ENCODE measurements at places on chromosomes 6 and 20.

- no peaks in the 10 kb centered on the region for H3K27me3 ChIP-seq
- no peak overlapping the region for H3K27ac ChIP-seq
- no peaks in the 10 kb centered on the region for H3K4me1 ChIP-seq
- H3K4me3 ChIP-seq, result no peak overlapping the region
- no peaks in the 10 kb centered on the region for H3K36me3 ChIP-seq
These were observed 11.5 kb downstream of the IL22RA2 start for GRCh38 chr6:137161949-137162348.

DNA sequence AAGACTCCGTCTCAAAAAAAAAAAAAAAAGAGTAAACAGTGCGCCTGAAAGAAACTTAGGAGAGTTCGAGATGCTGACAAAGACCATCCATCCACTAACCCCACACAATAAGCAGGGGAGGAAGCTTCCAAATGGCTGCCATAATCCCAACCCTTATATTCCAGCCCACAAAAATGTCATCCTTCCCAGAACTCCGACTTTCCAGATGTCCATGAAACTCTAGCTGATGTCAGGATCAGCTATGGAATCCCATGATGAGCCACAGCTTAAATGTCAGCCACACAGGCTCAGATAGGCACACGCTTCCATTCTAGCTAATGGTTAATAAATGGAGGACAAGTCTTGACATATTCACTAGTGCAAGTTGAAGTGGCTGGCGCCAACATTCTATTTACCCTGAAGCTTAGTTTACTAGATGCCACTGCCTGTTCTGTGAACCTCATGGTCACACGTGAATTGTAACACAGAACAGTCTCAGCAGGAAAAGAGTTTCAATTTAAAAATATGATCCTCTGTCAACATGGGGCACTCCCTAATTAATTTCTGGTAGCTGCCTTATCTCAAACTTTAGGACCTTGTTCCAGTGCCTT is 75.5 kb downstream of the FOXF2 start:
- H3K27ac ChIP-seq, result no peak overlapping the region
- H3K27me3 ChIP-seq, result no peaks in the 10 kb centered on the region
- no peaks in the 10 kb centered on the region for H3K36me3 ChIP-seq
- H3K4me3 ChIP-seq, result no peak overlapping the region
- H3K4me1 ChIP-seq, result peaks cover 15% of the 10 kb centered on the region

- no peaks in the 10 kb centered on the region for H3K27me3 ChIP-seq
- H3K4me1 ChIP-seq, result peaks cover 9% of the 10 kb centered on the region
- no peak overlapping the region for H3K4me3 ChIP-seq
These were observed 273.2 kb downstream of the CDC5L start for GRCh38 chr6:44660561-44661220.

DNA sequence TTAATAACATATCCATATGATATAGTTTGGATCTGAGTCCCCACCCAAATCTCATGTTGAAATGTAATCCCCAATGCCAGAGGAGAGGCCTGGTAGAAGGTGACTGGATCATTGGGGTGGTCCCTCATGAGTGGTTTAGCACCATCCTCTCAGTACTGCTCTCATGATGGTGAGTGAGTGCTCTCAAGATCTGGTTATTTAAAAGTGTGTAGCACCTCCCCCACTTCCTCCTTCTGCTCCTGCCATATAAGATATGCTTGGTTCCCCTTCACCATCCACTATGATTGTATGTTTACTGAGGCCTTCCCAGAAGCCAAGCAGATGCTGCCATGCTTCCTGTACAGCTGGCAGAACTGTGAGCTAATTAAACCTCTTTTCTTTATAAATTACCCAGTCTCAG is 22.9 kb downstream of the IRF4 start:
- DNase-seq, result no peak
- H3K36me3 ChIP-seq, result no peaks in the 10 kb centered on the region
- H3K4me1 ChIP-seq, result no peaks in the 10 kb centered on the region

DNA sequence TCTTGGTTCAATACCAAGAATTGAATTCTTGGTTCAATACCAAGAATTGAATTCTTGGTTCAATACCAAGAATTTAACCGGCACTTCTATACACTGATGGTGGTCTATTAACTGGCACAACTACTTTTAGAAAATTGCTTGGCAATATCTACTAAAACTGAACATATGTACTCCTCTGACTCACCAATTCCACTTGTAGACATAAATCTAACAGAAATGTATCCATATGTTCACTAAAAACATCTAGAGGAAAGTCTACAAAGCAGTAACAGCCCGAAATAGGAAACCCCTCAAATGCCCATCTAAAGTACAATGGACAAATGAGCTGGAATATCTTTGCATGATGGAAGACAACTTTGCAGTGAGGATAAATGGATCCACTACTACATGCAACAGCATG is 71.9 kb downstream of the KIF16B start:
- H3K4me1 ChIP-seq, result no peaks in the 10 kb centered on the region
- no peaks in the 10 kb centered on the region for H3K36me3 ChIP-seq
- no peak for DNase-seq
- H3K4me3 ChIP-seq, result no peak overlapping the region

GRCh38 chr20:43789593-43789992 is 62.8 kb upstream of the GTSF1L start:
- no peak overlapping the region for H3K4me3 ChIP-seq
- no peak for DNase-seq
- no peak overlapping the region for H3K27ac ChIP-seq
- H3K4me1 ChIP-seq, result no peaks in the 10 kb centered on the region

DNA sequence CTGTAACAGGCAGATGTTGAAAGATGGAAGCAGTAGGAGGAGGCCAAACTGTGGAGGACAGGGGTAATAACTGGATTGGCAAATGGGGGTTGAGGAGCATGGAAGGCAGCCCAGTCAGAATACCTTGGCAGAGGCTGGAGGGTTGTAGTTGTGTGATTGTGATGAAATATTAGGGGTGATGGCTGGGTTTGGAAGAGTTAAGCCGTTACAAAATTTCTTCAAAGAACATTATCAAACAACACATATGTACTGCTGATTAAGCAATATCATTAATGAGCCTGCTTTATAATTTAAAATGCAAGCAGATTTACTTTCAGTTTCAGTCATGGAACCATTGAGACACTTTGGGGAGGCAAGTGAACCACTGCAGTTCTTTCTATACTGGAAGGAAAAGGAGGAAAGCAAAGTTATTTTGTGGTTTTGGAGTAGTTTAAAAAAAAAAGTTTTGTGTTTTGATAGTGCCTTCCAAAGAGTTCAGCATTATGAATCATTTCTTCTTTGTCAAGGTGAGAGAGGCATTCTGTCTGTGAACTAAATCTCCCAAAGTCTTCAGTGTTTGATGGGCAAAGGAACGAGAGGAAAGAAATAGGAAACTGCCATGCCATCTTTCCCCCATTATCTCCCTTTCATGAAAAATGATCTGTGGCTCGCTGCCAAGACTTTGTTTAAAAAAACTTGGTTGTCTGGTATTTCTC is 20.7 kb downstream of the FOXO3 start:
- H3K36me3 ChIP-seq, result no peaks in the 10 kb centered on the region
- H3K4me1 ChIP-seq, result peaks cover 11% of the 10 kb centered on the region
- no peak for DNase-seq
- no peaks in the 10 kb centered on the region for H3K27me3 ChIP-seq

- H3K4me3 ChIP-seq, result no peak overlapping the region
- no peaks in the 10 kb centered on the region for H3K36me3 ChIP-seq
- H3K4me1 ChIP-seq, result peaks cover 35% of the 10 kb centered on the region
These were observed 41.9 kb downstream of the UTRN start for GRCh38 chr6:144327081-144327480.

DNA sequence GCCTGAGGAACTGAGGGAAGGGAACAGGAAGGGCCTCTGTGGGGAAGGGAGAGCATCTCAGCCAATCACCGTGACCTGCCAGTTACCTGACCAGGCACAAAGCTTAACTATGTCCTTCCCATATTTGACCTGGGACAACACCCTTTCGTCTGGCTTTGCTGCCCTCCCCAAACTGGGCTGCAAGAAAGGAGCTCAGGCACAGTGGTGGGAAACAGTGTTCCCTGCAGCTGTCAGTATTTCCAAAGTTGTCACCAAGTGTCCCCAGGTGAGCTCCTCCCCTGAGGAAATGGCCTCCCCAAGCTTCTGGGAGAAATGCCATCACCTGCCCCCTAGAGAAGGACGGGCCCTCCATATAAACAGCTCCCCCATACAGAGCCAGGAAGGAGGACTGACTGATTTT is 17.9 kb downstream of the NCR2 start:
- no peaks in the 10 kb centered on the region for H3K27me3 ChIP-seq
- no peaks in the 10 kb centered on the region for H3K4me1 ChIP-seq
- peak; percentile 36 for DNase-seq
- H3K27ac ChIP-seq, result no peak overlapping the region
- no peaks in the 10 kb centered on the region for H3K36me3 ChIP-seq

- DNase-seq, result peak; percentile 13
- peaks cover 4% of the 10 kb centered on the region for H3K4me1 ChIP-seq
- H3K36me3 ChIP-seq, result no peaks in the 10 kb centered on the region
- no peak overlapping the region for H3K4me3 ChIP-seq
These were observed 119.4 kb downstream of the SASH1 start for GRCh38 chr6:148461986-148462577.

GRCh38 chr6:47733879-47734558 is 35.6 kb downstream of the ADGRF4 start:
- H3K4me3 ChIP-seq, result no peak overlapping the region
- H3K36me3 ChIP-seq, result no peaks in the 10 kb centered on the region
- no peak overlapping the region for H3K27ac ChIP-seq
- no peak for DNase-seq

- no peaks in the 10 kb centered on the region for H3K4me1 ChIP-seq
- H3K4me3 ChIP-seq, result no peak overlapping the region
- H3K27me3 ChIP-seq, result no peaks in the 10 kb centered on the region
- DNase-seq, result no peak
- no peaks in the 10 kb centered on the region for H3K36me3 ChIP-seq
- no peak overlapping the region for H3K27ac ChIP-seq
These were observed 214.1 kb downstream of the COL12A1 start for GRCh38 chr6:74991573-74992332.

- no peak overlapping the region for H3K27ac ChIP-seq
- H3K4me3 ChIP-seq, result no peak overlapping the region
These were observed 11.8 kb upstream of the GSTA1 start for GRCh38 chr6:52815167-52816092.

GRCh38 chr6:25132934-25133333 is 146.2 kb upstream of the CARMIL1 start:
- no peaks in the 10 kb centered on the region for H3K4me1 ChIP-seq
- H3K27me3 ChIP-seq, result no peaks in the 10 kb centered on the region
- H3K4me3 ChIP-seq, result no peak overlapping the region
- DNase-seq, result no peak
- H3K36me3 ChIP-seq, result no peaks in the 10 kb centered on the region
- no peak overlapping the region for H3K27ac ChIP-seq

DNA sequence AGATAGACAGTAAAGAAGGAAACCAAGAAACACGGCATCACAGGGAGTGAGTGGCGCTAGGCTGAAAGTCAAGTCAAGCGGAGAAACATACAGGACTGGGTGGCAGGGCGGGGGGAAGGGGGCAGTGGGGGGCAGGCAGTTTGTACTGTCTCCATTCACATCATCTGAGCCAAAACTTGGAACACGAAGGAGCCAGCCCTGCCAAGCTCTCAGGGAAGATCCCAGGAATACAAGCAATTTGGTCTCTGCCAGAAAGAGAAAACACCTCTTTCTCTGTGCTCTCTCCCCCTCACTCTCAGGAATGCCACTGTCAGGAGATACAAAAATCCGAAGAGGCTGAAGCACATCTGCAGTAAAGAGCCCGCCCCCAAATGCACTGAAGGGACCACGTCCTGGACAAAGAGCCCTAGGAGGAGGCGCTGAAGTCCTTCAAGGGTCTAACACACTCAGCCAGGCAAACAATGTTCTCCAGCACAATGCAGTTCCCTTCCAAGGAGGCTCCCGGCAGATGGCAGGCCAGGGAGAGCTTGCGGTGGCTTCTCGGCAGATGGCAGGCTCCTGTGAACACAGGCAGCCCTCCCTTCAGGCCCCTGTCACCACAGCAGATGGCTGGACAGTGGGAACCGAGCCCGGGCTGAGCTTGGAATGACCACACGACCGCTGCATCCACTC is 90.0 kb downstream of the ATP9A start:
- DNase-seq, result no peak
- peaks cover 4% of the 10 kb centered on the region for H3K4me1 ChIP-seq
- H3K4me3 ChIP-seq, result no peak overlapping the region
- H3K27ac ChIP-seq, result no peak overlapping the region

DNA sequence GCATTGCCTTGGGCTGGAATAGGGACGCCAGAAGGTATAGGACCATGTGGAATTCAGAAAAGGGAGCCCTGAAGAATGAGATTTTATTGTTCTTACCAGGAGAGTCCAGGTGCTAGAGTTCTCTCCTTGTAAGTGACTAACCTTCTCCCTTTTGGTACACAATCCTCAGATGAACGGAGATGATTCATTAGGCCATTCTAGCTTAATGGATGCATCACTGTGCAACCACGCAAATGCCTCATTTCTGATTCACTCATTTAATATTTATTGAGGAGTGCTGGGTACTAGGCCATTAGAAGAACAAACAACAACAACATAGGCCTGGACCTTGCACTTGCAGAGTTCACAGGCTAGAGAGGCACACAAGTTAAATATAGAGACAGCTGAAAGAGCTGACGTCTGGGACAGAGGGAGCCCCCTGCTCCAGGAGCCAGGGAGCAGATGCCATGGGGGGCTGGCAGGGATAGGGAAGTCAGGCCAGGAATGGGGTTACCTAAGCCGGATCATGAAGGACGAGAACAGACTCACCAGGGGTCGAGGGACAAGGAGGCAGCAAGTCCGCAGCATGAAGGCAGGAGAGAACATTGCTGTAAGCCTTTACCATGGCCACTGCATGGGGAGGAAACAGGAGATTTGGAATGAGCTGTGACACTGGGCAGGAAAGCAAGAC is 179.5 kb upstream of the AKAP12 start:
- H3K4me3 ChIP-seq, result no peak overlapping the region
- H3K27me3 ChIP-seq, result no peaks in the 10 kb centered on the region
- H3K36me3 ChIP-seq, result no peaks in the 10 kb centered on the region
- DNase-seq, result no peak
- H3K4me1 ChIP-seq, result no peaks in the 10 kb centered on the region

- H3K27ac ChIP-seq, result no peak overlapping the region
- no peak overlapping the region for H3K4me3 ChIP-seq
- DNase-seq, result no peak
- no peaks in the 10 kb centered on the region for H3K4me1 ChIP-seq
- no peaks in the 10 kb centered on the region for H3K36me3 ChIP-seq
- H3K27me3 ChIP-seq, result no peaks in the 10 kb centered on the region
These were observed 23.0 kb upstream of the AKAP12 start for GRCh38 chr6:151216804-151217203.

- peak within 1 kb of the TSS; percentile 83 for H3K4me3 ChIP-seq
- peaks cover 4% of the 10 kb centered on the region for H3K36me3 ChIP-seq
- DNase-seq, result no peak
- H3K27ac ChIP-seq, result peak within 1 kb of the TSS; percentile 96
- peaks cover 5% of the 10 kb centered on the region for H3K4me1 ChIP-seq
These were observed at the start of gene NFYA for GRCh38 chr6:41072836-41073202. Gene NFYA (plus strand): TSS chr6:41072974. CDS start chr6:41079090, 6,116 bp downstream.

All from H1 (cell line).